ENCODE measurements at places on chromosomes 5 and 9.

GRCh38 chr9:88534456-88535225 is at the start of gene NXNL2:
Gene NXNL2, plus strand, starts transcription at chr9:88535178. Its CDS starts 257 bp downstream, at chr9:88535435.
- no peaks in the 10 kb centered on the region for H3K36me3 ChIP-seq
- H3K27me3 ChIP-seq: peaks cover 24% of the 10 kb centered on the region
- peak; percentile 64 for DNase-seq
- peaks cover 46% of the 10 kb centered on the region for H3K4me1 ChIP-seq

GRCh38 chr5:35954175-35954574 is 15.8 kb upstream of the CAPSL start:
- DNase-seq: no peak
- no peak overlapping the region for H3K4me3 ChIP-seq
- no peak overlapping the region for H3K27ac ChIP-seq
- no peaks in the 10 kb centered on the region for H3K4me1 ChIP-seq
- peaks cover 11% of the 10 kb centered on the region for H3K27me3 ChIP-seq

DNA sequence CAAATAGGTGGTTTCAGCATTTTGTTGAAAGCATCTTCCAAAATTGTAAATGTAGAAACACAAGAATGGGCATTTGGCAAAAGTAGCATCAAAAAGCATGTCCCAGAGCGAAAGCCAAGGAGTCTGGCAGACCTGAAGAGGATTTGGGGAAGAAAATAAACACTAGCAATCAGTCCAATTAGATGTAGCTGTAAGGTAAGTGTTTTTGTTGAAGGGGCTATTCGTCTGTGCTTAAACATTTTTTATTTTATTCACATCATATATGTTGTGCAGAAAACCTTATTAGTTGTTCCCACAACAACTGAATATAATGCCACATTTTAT is 954.1 kb upstream of the COX7C start:
- no peaks in the 10 kb centered on the region for H3K36me3 ChIP-seq
- H3K27ac ChIP-seq: no peak overlapping the region
- H3K4me1 ChIP-seq: no peaks in the 10 kb centered on the region
- H3K4me3 ChIP-seq: no peak overlapping the region

DNA sequence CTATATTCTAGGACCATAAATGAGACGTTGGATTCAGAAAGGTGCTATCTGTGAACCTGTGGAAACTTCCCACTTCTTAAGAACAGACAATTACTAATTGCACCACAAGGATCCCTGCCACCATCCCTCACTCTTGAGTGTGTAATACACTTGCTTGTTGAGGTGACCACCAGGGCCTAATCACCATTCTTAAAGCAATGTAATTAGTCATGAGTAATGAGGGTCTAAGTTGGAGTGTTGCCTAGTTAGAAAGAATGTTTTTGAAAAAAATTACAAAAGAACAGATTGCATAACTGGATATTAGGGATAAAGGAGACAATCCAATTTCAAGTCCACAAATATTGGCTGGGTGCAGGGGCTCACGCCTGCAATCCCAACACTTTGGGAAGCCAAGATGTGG is 56.9 kb upstream of the TRIO start:
- no peaks in the 10 kb centered on the region for H3K36me3 ChIP-seq
- no peak for DNase-seq
- H3K27ac ChIP-seq: no peak overlapping the region

DNA sequence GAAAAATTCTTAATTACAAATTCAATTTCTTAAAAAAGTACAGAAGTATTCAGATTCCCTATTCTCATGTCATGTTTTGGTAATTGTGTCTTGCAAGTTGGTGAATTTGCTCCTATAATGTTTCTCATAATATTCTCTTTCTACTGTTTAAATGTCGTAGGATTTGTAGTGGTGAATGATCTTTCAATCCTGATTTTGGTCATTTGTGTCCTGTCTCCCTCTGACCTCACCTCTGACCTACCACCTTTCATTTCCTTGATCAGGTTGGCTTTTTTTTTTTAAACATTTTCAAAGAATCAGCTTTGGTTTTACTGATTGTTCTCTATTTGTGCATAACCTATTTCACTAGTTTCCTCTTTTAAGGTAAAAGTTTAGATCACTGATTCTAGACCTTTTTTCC is 102.6 kb downstream of the AUH start:
- H3K4me3 ChIP-seq: no peak overlapping the region
- no peaks in the 10 kb centered on the region for H3K36me3 ChIP-seq
- no peaks in the 10 kb centered on the region for H3K27me3 ChIP-seq
- DNase-seq: no peak
- peaks cover 2% of the 10 kb centered on the region for H3K4me1 ChIP-seq
- H3K27ac ChIP-seq: no peak overlapping the region

- no peaks in the 10 kb centered on the region for H3K27me3 ChIP-seq
- H3K4me1 ChIP-seq: no peaks in the 10 kb centered on the region
- H3K27ac ChIP-seq: no peak overlapping the region
- DNase-seq: no peak
- no peak overlapping the region for H3K4me3 ChIP-seq
Measured at GRCh38 chr9:23361096-23361495, 464.9 kb downstream of the ELAVL2 start.

DNA sequence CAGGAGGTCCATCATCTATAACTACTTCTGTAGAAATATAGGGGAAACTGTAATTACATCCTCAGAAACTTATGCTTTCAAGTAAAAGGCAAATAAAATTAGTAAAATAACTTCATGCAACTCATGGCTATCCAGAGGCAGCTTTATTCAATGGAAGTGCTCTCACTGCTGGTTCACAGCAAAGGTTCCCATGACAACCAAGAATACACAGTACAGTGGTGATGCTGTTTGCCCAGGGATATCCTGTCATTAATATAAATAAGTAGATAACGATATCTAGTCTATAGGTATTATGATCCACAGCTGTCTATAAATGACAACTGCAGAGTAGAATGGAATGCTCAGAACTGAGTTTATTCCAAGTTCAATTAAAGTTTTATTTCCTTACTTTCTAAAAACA is 390.3 kb downstream of the PDE4D start:
- no peak overlapping the region for H3K4me3 ChIP-seq
- H3K27ac ChIP-seq: no peak overlapping the region
- no peaks in the 10 kb centered on the region for H3K4me1 ChIP-seq

GRCh38 chr5:122201365-122201764 is 72.0 kb downstream of the ZNF474 start:
- H3K36me3 ChIP-seq: no peaks in the 10 kb centered on the region
- no peak overlapping the region for H3K27ac ChIP-seq
- no peak overlapping the region for H3K4me3 ChIP-seq
- no peak for DNase-seq
- no peaks in the 10 kb centered on the region for H3K27me3 ChIP-seq

DNA sequence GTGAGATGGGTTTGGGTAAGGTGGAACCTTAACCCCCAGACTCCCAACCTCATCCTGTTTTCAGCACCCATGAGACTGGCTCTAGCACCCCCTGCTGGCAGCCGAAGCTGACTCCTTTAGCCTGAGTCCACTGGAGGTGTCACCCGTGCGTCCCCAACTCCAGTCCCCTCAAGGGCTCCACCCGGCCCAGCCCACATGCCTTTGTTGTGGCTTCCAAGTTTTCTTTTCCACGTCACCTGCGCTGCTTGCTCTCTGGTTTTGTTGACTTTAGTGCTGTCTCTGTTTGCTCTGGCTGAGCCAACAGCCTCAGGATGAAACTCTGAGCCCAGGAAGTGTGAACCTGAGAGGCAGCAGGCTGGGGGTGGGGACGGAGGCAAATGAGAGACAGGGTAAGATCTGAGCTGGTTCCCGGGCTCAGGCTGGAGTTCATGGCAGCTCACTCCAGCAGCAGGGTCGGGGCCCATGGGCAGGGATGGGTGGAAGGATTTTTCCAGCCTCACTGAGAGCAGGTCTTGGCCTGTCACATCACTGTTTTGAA is 13.2 kb upstream of the AQP7 start:
- H3K4me1 ChIP-seq: no peaks in the 10 kb centered on the region
- no peaks in the 10 kb centered on the region for H3K36me3 ChIP-seq
- no peak overlapping the region for H3K27ac ChIP-seq
- DNase-seq: peak; percentile 74
- no peaks in the 10 kb centered on the region for H3K27me3 ChIP-seq

- no peaks in the 10 kb centered on the region for H3K27me3 ChIP-seq
- no peaks in the 10 kb centered on the region for H3K36me3 ChIP-seq
- no peak overlapping the region for H3K4me3 ChIP-seq
Measured at GRCh38 chr9:28092981-28093936, 520.0 kb upstream of the C9orf72 start.

GRCh38 chr9:34610434-34611206 is 1.3 kb downstream of the RPP25L start:
- H3K4me3 ChIP-seq: no peak overlapping the region
- H3K27ac ChIP-seq: no peak overlapping the region
- no peaks in the 10 kb centered on the region for H3K36me3 ChIP-seq
- peak; percentile 35 for DNase-seq
- H3K27me3 ChIP-seq: peaks cover 2% of the 10 kb centered on the region

DNA sequence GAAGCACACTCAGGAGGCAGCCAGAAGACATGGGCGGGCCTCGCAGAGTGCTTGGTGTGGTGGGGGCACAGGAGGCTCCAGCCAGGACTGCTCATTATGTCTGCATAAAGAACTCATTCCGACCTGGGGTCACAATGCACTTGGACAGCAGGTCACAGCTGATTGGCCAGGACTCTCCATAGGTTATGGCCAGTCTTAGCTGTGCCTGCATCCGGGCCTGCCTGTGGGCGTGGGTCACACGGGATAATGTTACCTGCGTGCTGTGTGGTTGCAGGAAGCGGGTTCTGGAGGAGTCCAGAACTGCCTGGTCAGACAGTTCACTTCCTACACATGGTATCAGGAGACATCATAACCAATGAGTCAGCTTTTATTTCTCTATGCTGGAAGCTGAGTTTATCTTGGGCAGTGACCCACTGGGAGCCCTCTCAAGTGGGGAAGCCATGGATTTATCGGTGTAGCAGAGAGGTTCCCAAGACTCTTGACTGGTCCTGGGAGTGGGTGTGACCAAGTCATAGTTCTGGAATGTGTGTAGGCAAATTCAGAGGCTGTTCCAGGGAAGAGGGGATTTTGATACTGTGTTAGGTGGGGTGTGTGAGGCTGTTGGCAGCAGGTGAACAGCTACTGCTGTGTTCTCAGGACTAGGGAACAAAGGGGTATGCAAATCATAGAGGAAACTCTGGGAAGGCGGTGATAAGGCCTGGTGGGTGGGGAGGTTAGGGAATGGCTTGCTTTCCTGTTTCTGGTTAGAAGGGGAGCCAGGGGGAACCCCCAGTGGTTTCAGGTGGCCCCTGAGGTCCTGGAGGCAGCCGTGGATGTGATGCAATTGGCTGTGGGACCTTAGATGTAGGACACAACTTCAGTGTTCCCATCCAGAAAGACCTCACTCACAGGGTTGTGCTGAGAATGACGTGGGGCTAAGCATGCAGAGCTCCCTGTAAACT is 51.3 kb downstream of the ARHGEF37 start:
- DNase-seq: peak; percentile 49
- H3K4me1 ChIP-seq: no peaks in the 10 kb centered on the region
- H3K4me3 ChIP-seq: no peak overlapping the region
- H3K27me3 ChIP-seq: no peaks in the 10 kb centered on the region
- H3K27ac ChIP-seq: no peak overlapping the region

DNA sequence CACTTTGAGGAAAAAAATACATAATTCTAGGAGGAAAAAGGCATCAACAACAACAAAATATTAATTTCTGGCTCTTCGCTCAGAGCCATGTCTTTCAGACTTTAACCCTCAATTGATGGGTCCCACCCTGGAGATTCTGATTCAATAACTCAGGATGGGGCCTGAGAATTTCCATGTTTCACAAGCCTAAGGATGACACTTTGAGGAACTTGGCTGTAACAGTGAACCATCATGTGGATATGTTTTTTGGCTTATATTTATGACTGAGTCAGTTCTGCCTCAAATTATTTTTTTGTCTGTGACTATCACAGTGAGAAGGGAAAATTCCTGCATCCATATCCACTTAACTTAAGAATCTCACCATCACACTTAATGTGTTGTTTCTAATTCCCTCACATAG is 504.6 kb downstream of the RASEF start:
- H3K4me3 ChIP-seq: no peak overlapping the region
- peaks cover 7% of the 10 kb centered on the region for H3K4me1 ChIP-seq
- H3K27me3 ChIP-seq: no peaks in the 10 kb centered on the region

DNA sequence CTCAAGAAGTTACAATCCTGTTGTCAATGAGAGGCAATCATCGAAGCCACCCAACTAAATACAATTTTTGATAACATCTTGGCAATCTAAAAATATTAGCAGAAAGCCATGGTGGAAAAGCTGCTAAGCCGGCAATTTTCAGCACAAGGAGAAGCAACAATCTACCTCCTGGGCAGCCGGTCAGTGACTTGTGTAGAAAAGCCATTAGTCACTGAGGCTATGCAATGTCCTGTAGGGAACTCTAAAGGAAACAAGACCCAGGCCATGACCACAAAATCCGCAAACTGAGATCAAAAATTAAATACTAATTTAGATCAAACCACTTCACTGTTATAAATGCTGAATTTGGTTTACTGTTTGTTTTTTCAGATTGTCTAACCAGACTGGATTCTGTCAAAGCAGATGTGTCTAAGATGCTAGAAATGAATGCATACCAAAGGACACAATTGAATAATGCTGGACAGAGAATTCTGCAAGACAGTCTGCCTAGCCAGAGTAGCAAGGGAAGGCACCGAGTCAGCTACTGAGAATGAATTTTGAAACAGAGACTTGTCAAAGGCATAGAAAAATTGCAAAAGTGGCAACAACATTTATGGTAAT is 384.8 kb downstream of the PRELID2 start:
- no peak overlapping the region for H3K4me3 ChIP-seq
- DNase-seq: no peak
- H3K36me3 ChIP-seq: no peaks in the 10 kb centered on the region
- no peaks in the 10 kb centered on the region for H3K27me3 ChIP-seq
- H3K27ac ChIP-seq: no peak overlapping the region

GRCh38 chr9:127130661-127131538 is 8.5 kb upstream of the ANGPTL2 start:
- H3K36me3 ChIP-seq: no peaks in the 10 kb centered on the region
- no peaks in the 10 kb centered on the region for H3K4me1 ChIP-seq
- no peak overlapping the region for H3K4me3 ChIP-seq

DNA sequence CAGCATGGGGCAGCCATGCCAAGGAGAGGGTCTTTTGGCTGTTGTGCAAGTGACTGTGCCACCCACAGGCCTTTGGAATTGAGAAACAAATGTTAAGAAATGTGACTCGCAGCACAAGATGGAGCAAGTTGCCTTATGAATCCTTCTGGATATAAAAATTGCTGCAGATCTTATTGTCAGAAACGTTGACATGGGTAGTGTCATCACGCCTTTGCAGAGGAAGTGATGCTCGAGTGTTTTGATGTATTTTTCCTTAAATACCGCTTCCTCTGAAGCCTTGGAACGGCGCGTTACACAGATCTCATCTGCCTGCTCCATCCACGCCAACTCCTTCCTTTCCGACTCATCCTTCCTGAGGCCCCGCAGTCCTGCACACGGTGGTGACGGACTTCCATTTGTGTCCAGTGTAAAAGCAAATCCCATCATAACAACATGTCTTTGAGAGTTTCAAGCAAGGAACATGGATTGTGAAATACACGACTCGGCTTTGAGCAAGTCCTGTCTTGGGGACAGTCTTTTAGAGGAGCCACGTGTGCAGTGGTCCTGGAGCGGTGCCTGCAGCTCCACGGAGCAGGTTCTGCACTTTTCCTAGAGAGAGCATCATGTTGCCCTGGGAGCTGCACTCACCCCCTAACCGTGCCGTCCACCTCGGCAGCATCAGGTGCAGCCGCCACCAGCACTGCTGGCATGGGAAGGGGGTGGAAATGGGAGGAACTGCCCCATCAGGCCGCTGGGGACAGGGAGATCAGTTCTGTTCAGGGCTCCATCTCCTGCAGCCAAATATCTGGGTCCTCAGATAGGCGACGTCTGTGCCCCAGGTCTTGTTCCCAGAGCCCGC is 15.1 kb downstream of the ROPN1L start:
- no peaks in the 10 kb centered on the region for H3K36me3 ChIP-seq
- H3K27ac ChIP-seq: no peak overlapping the region
- no peak for DNase-seq
- no peaks in the 10 kb centered on the region for H3K27me3 ChIP-seq

Measured in common myeloid progenitor, CD34-positive (primary cell).